ENCODE measurements at places on chromosomes 5 and 9.

- no peak for DNase-seq
Measured at GRCh38 chr5:73186976-73187375, 14.0 kb downstream of the TMEM174 start.

- no peak for DNase-seq
Measured at GRCh38 chr9:26677965-26678706, 214.5 kb downstream of the CAAP1 start.

DNA sequence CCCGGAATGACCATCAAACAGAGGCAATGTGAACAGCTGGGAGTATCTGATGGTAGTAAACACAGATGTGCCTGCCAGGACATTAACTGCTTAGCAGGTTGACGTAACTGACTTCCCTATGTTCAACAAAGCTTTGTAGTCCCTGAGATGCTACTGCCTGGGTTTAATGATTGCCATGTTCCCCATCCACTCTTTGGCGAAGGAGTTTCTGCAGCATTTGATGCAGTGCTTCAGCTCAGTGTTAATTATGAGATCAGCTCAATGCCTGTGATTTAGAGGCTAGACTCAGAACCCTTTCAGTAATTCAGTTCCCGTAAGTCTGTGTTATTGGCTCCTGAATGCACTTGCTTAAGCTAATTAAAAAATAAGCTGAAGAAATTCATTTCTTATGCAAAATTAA, 547.3 kb upstream of the ZNF608 start:
- DNase-seq = no peak

- no peak for DNase-seq
Measured at GRCh38 chr5:169442403-169442874, 141.1 kb upstream of the SPDL1 start.

DNA sequence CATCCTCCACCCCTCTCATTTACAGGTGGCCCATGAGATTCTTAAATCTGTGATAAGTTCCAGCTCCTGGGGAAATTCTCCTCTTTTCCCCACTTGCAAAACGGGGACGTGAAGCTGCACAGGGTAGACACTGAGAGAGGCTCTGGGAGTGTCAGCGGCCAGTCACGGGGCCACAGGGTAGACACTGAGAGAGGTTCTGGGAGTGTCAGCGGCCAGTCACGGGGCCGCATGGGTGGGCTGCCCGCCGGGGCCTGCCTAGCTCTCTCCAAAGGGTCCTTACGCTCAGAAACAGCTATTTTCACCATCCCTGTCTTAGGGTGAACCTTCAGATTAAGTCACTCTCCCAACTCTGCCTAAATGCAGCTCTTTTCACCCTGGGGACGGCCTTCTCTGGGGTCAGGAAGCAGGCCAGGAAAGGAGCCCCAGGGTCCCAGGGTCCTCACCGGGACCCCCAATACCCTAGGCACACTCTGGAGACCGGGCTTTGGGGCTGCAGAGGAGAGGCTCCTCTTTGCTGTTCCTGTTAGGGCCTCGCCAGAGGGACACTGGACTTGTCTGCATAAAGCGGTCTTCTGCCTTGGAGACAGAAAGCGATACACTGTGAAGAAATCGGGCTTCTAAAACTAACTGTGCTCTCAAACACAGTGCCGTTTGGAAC, 1.5 kb downstream of the FAM78A start:
- no peak for DNase-seq

- no peak for DNase-seq
Measured at GRCh38 chr9:115442054-115442453, 324.1 kb upstream of the TNC start.

GRCh38 chr5:62568800-62569432, 9.7 kb upstream of the LRRC70 start:
- no peak for DNase-seq

GRCh38 chr9:71042448-71042990, 78.9 kb downstream of the TRPM3 start:
- DNase-seq = no peak

DNA sequence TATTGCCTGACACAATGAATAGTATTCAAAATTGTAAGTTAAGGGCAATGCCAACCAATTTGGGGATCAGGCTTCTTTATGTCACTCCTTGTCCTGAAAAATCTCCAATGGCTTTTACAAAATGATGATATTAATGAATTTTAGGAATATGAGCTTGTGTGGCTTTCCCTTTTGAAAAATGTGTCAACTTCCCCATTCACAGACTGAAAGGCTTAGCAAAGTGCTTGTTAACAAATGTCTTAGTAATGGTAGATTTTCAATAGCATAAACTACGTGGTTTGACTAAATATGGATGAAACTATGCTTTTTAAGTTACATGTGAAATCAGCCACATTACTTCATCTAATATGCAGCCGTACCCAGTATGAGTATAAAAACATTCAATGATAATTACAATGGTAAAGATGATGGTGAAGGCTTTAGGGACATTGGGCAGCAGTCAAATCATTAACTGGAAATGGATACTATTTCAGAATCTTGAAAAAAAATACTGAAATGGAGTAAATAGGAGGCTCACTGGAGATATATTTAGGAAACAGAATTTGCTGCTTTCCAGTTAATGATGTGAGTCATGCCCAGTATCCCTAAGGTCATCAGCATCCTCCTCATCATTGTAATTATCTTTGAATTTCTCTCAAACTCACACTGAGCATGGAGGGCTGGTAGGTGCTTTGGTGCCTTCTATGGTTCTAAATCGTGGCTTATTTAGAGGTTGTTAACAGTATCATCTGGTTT, 113.3 kb upstream of the ZNF608 start:
- no peak for DNase-seq

DNA sequence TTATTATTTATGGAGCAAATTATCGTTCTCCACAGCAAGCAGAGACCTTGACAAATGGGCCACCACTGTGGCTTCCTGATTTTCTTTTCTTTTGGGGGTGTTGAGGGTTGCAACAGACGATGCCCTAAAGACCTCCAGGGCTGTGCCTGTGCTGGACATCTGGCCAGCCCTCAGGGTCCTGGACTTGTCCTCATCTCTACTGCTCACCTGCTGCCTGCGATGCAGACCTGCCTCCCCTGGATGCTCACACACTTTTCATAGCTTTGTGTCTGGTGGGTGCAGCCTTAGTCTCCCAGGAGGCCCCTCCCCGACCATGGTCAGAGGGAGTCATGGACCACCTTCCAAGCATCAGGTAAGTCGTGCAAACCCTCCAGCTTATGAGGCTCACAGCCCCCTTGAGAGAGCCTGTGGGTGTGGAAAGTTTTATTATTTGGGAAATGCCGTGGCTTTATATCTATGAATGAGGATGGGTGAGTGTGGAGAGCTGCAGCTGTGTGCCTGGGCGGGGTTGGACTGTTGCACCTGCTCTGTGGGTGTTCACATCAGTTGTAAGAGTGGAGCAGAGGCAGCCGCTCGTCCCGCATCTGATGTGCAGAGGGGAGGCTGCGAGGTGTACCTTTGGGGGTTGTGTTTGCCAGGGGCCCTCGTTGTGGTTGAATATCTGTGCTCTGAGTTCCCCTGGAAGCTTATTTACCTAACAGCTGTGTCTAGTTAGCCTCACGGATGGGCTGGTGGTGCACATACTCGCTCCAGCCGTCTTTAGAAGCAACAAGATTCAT, 126.3 kb upstream of the IRX4 start:
- DNase-seq = no peak

- DNase-seq = no peak
Measured at GRCh38 chr9:82538634-82539033, 524.3 kb downstream of the RASEF start.

DNA sequence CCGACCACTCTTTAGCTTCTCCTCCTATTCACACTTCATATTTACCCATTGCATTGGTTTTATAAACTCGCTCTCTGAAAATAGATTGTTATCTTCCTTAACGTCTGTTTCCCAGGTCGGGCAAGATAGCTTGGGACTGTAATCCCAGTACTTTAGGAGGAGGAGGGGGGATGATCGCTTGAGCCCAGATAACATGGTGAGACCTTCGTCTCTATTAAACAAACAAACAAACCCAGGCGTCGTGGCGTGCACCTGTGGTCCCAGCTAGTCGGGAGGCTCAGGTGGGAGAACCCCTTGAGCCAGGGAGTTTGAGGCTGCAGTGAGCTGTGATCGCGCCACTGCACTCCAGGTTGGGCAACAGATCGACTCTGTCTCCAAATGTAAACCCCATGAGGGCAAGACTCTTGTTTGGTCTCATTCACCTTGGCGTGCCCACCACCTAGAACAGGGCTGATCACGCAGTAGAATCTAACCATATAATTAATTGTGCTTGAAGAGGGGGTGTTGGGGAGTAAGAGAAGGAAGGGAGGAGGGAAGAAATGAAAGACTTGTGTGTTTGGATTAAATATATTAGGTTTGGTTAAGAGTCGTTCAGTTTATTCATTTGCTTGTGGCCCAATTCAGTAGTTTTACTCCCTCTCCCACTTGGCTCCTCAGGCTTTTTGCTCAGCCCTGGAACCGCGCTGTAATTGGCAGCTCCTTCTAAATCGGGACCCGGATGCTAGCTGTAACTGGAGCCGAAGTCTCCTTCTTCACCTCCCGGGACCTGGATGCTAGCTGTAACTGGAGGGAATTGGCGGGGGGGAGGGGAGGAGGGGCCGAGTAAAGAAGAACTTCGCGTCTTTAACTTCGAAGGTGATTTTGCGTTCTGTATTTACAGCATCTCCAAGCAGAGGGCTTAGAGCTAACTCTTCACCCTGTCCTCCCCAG, 24.9 kb downstream of the CDKN2A start:
- DNase-seq = no peak

DNA sequence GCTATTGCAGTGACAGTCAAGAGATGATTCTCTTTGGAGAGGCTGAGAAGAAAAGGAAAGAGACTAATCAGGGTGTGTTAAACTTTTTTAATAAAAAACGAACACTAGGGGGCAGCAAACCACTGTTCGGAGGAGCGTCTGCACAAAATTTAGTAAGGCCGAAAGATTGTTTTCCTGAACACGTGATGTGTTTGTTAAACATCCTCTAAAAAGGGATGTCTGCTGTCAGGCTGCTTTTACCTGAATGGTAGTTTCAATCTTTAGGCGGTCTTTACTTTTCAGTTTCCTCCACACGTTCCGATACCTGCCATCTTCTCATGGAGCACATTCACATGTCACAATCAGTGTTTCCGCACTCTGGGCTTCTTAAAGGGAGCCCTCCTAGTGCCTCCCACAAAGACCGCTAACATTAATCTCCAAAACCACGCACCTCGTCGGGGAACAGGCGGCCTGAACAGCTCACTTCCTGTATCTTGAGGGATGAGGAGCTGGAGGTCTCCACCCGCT, 125.2 kb downstream of the GPBP1 start:
- DNase-seq = no peak

GRCh38 chr9:130523921-130524320, 55.5 kb upstream of the FUBP3 start:
- DNase-seq = no peak

DNA sequence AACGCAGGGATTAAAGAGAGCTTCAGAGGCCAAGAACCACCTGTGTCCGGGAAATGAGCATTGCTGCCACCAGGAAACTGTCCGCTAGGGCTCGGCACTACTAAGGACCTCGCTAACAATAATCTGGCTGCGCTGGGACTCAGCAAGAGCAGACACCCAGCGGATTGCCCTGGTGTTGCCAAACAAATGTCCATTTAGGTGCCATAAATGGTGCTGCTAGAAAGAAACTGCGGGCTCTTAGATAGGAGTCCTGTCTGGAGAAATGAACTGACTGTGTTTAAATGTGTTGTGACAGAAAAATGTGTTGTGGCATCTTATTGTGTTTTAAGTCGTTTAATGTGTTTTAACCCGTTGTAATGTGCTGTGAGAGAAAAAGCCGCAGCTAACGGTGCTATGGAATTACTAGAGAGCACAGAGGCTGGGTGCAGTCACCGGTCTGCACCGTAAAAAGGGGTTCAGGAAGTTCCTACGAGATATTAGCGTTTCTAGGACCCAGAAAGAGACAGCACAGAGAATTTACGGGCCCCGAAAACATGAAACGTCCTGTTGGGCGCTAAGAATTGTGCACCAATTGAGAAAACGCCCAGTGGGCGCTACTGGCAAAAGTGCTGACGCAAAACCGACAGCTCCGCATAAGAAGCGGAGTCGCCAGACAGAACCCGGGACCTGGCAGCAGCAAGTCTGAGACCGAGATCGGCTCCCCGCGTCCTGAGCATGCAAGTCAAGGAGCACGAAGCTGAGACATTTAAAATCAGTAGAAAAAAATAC, 90.6 kb downstream of the ANXA2R start:
- no peak for DNase-seq

GRCh38 chr5:167481345-167481744, 810.1 kb upstream of the WWC1 start:
- no peak for DNase-seq

DNA sequence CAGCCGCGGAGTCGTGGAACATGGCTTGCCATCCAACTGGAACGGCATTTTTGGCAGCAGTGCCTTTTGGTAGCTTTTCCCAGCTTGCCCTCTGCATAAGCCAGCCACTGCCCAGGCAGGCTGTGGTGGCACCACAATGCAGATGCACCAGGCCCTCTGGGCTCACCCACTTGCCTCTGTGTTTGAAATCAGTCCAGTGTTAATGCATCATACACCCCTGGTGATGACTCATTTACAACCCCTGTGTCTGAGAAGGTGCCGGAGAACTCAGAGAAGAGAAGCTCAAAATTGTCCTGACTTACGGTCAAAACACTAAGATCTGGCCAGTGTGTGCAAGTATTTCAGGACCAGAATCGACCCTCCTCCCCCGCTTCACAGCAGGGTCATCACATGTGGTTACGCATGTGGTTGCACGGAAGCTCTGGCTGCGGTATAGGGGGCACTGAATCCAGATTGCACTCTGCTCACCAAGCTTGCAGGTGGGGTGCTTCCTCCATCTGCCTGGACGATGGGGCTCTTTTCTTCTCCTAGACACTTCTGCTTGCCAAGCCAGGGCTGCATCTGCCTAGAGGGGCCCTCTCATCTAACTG, 66.5 kb upstream of the SMIM15 start:
- DNase-seq = no peak

GRCh38 chr9:77161966-77162365, 15.4 kb upstream of the VPS13A start:
- no peak for DNase-seq

DNA sequence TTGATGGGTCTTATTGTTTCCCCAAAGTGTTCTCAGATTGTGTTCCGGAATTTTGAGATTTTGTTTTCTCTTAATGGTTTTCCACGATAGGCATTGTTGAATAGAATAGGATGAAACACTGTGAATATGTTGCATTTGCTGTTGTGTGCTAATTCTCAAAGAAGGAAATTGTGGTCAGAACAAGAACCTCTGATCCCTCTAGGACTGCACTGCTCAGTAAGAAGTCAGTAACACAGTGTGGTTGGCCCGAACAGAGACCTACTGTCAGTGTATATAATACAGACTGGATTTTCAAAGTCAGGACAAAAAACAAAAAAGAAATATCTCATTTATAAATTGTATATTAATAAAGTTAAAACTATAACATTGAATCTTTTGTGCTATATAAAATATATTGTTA, 494.8 kb downstream of the MAT2B start:
- DNase-seq = no peak

All from NCI-H1417 treated with DMSO at 0.1 percent for 48 hours (cell line).